ENCODE measurements at places on chromosomes 6 and 20. TPM values are rescaled to one million over a fixed set of nuclear protein-coding genes. Genes with fewer than 3 reads are reported as not detected.

- H3K27me3 ChIP-seq: no peaks in the 10 kb centered on the region
- no peaks in the 10 kb centered on the region for H3K36me3 ChIP-seq
- H3K4me1 ChIP-seq: peaks cover 29% of the 10 kb centered on the region
- H3K4me3 ChIP-seq: no peak overlapping the region
- peak overlapping the region; percentile 52 for H3K27ac ChIP-seq
Measured at GRCh38 chr20:23127506-23128279, 41.6 kb upstream of the CD93 start.

DNA sequence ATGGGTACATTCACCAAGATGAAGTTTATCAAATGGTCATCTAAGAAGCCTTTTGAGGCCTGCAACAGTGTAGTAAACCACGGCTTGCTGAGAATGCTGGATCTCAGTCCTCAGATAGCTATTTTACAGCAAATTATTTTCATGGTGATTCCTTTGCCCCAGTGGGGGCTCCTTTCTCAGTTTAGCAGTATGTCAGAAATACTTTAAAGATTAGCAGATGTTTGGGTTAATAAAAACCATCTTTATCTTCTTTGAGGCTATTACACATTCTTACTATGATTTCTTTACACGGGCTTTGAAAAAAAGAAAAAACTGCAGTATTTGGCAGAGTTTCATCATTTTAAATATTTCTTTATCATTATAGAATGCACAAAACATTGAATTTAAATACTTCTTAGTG is 10.7 kb downstream of the MYLIP start:
- H3K4me1 ChIP-seq: peaks cover 4% of the 10 kb centered on the region
- H3K36me3 ChIP-seq: no peaks in the 10 kb centered on the region

GRCh38 chr20:11110535-11110934 is 436.7 kb upstream of the JAG1 start:
- H3K36me3 ChIP-seq: no peaks in the 10 kb centered on the region
- H3K4me1 ChIP-seq: no peaks in the 10 kb centered on the region
- no peaks in the 10 kb centered on the region for H3K27me3 ChIP-seq
- no peak overlapping the region for H3K4me3 ChIP-seq
- H3K27ac ChIP-seq: no peak overlapping the region

DNA sequence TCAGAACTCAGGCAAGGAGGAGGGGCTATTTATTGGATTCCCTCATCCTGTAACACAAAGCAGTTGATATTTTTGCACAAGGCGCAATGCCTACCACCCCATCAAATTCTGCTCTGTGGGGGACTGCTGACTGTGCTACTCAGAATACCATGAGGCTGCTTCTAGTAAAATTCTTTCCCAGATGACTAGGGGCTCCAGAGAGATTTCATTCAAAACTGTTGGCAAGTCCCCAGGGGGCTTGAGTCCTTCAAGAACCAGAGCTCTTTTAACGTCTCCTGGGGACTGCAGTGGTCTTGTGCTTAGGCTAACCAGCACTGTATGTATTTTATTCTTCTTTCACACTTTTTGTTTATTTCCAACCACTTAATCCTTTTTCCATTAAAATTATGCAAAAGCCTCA is 365.9 kb upstream of the AGPAT4 start:
- H3K27ac ChIP-seq: no peak overlapping the region
- no peaks in the 10 kb centered on the region for H3K36me3 ChIP-seq
- H3K27me3 ChIP-seq: no peaks in the 10 kb centered on the region
- no peak for DNase-seq
- H3K4me1 ChIP-seq: no peaks in the 10 kb centered on the region
- H3K4me3 ChIP-seq: no peak overlapping the region

GRCh38 chr6:29737707-29738630 is 14.7 kb downstream of the HLA-F start:
- no peaks in the 10 kb centered on the region for H3K27me3 ChIP-seq
- no peaks in the 10 kb centered on the region for H3K36me3 ChIP-seq
- H3K4me3 ChIP-seq: no peak overlapping the region
- DNase-seq: peak; percentile 66

DNA sequence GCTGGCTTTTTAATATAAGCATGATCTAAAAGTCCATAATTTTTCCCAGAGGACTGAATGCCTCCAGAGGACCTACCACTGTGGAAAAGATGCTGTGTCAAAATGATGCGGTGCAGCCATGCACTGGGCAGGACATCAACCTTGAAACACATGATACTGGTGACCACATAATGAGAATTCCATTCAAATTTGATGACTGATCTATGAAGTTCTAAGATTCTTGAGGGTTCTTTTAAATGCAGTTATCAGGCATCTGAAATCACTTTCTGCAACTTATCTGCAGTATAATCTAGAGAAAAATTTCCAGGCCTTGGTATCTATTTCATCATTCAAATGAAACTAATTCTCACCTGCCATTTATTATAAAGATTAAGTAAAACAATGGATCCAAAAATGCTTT is 15.0 kb upstream of the MARCKS start:
- no peak overlapping the region for H3K4me3 ChIP-seq
- H3K27ac ChIP-seq: no peak overlapping the region
- H3K27me3 ChIP-seq: no peaks in the 10 kb centered on the region
- no peaks in the 10 kb centered on the region for H3K36me3 ChIP-seq

DNA sequence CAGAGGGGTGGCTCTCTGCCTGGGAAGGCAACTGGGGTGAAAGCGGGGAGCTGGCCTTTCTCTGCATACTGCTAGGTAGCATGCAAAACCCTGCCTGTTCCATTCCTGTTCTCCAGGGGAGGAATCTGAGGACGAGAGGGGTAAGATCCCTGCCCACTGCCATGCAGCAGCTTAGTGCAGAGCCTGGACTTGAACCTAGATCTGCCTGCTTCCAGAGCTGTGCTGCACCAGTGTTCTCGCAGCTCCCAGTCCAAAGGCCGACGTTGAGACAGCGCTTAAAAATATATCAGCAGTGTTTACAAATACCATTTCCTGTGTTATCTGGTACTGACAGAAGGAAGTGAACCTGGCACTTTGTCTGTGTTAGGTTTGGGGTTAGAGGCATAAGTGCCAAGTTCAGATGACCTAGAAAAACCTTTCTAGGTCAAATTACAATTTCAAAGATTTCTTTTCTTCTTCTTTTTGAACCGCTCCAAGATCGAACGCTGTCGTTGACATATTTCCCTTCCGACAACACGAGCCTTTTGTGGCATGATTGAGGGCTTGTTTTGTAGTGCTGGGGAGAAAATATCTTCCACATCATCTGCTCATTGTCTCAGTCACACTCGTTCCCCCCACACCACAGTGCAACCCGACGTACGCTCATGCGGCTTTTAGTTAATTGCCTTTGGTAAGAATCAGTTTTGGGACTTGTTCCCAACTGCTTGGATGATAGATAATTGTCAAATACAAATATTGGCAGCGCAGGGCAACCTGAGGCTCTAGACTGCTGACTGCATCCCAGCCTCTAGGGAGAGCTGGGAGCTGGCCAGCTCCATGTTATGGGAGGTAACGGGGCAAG is 44.6 kb downstream of the TOX2 start:
- H3K4me3 ChIP-seq: no peak overlapping the region
- no peaks in the 10 kb centered on the region for H3K27me3 ChIP-seq
- no peak overlapping the region for H3K27ac ChIP-seq

- H3K4me1 ChIP-seq: peaks cover 18% of the 10 kb centered on the region
- no peak overlapping the region for H3K27ac ChIP-seq
- no peak overlapping the region for H3K4me3 ChIP-seq
- peaks cover 25% of the 10 kb centered on the region for H3K36me3 ChIP-seq
Measured at GRCh38 chr20:49275636-49276035, 2.2 kb downstream of the ZNFX1 start.

DNA sequence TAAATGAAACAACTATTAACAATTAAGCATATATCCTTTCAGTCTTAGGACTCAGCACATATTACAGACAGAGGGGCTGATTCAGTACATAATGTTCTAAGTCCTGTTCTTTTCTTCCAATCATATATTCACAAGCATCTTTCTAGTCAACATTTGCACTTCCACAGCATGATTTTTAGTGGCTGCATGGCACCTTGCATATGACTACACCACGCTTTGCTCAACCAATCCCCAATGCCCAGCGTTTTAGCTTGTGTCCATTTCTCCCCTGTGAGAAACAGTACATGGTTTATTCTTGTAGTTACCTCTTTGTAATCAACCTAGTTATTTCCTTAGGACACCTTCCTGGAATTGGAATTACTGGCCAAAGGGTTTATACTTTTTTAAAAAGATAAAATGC is 33.2 kb downstream of the AAR2 start:
- no peaks in the 10 kb centered on the region for H3K36me3 ChIP-seq
- H3K27ac ChIP-seq: no peak overlapping the region
- H3K27me3 ChIP-seq: no peaks in the 10 kb centered on the region
- no peak overlapping the region for H3K4me3 ChIP-seq
- no peaks in the 10 kb centered on the region for H3K4me1 ChIP-seq

DNA sequence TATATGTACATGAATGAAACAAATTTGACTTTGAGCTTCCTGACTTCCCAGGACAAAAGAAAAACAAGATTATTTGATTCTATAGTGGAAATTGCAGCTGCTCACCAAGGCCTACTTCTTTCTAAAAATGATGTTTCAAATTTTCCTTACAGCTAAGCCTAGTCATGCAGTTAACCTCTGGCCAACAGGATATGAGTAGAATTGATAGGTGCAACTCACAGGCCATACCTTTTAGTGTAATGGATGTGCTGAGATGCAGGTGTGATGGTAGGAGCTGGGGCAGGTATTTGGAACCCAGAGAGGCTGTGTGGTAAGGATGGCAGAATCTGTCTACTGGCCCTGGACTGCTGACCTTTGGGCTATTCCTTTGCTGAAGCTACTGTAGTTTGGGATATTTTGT is 230.9 kb upstream of the PREP start:
- H3K36me3 ChIP-seq: no peaks in the 10 kb centered on the region
- no peaks in the 10 kb centered on the region for H3K27me3 ChIP-seq
- no peak for DNase-seq
- H3K4me1 ChIP-seq: no peaks in the 10 kb centered on the region
- no peak overlapping the region for H3K27ac ChIP-seq
- no peak overlapping the region for H3K4me3 ChIP-seq

DNA sequence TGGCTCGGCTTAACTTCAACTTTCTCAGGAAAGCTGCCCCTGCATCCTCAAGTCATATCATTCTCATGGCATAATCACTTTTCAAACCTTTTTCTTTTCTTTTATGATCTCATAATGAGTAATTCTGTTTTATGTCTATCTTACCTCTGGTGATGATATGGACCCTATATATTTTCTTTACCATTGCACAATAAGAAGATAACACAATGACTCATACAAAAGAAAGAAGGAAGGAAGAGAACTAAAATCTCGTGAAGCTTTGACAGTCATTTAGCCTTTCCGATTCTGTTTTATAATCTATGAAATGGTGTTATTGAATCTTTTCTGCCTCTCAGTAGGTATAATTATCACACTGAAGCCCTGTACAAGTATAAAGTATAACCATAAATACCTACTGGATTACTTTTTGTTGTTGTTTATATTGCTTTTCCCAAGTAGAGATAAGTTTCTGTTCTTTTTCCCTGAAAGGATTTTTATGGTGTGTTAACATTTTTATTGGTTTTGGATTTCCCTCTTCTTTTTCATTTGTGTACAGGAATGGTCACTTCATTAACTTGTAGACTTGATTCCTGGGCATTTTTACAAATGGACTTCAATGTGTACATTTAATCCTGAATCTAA is 300.9 kb downstream of the LAMA2 start:
- H3K4me3 ChIP-seq: no peak overlapping the region
- H3K27me3 ChIP-seq: no peaks in the 10 kb centered on the region
- peaks cover 9% of the 10 kb centered on the region for H3K4me1 ChIP-seq
- no peak overlapping the region for H3K27ac ChIP-seq
- H3K36me3 ChIP-seq: no peaks in the 10 kb centered on the region
- DNase-seq: no peak

DNA sequence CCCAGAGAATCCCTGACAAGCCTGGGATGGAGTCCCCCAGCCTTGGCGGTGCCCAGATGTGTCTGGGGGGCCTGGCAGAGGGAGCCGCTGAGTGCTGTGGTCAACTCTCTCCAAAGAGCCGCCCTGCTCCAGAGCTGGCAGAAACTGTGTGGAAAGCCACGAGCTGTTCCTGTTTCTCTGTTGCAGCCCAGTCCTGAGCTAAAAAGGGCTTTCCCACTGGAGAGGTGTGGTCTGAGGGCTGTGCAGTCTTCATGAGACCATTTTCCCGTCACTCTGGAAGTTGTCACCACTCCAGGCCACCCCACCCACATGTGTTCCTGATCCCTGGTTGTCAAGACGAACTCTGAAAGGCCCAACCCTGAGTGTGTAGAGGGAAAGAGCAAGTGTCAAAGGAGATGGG is 99.7 kb upstream of the KCNK16 start:
- H3K36me3 ChIP-seq: no peaks in the 10 kb centered on the region
- DNase-seq: no peak
- H3K27ac ChIP-seq: no peak overlapping the region
- H3K4me3 ChIP-seq: no peak overlapping the region

DNA sequence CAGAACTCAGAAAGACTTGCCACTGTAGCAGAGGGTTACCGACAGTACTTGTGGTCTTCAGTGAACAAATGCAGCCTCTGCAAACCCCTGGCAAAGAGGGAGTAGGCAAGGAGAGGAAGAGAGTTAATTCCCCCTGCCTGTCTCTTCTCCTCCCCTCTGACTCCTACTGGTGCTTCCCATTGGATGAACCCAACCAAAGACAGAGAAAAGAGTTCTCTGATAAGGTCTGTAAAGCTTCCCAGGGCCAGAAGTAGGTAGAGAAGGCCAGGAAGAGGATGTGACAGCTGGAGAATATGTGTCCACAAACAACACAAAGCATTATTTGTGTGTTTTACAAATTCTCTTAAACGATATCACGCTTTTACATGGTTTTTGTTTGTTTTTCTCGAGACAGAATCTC is 72.8 kb upstream of the SHLD1 start:
- no peaks in the 10 kb centered on the region for H3K36me3 ChIP-seq
- no peak overlapping the region for H3K27ac ChIP-seq
- no peaks in the 10 kb centered on the region for H3K4me1 ChIP-seq
- DNase-seq: no peak

NRSN1 gene
- total RNA-seq: not detected

RAET1L gene
- total RNA-seq: not detected

TCF15 gene
- total RNA-seq: not detected

GABRR2 gene
- 0.29 TPM for total RNA-seq

IL20RA gene
- 0.65 TPM for total RNA-seq

LPIN3 gene
- total RNA-seq: 32.6 TPM

EPHA7 gene
- not detected for total RNA-seq
